ENCODE measurements at places on chromosomes 1 and 21. TPM values are rescaled to one million over a fixed set of nuclear protein-coding genes. Genes with fewer than 3 reads are reported as not detected.

DNA sequence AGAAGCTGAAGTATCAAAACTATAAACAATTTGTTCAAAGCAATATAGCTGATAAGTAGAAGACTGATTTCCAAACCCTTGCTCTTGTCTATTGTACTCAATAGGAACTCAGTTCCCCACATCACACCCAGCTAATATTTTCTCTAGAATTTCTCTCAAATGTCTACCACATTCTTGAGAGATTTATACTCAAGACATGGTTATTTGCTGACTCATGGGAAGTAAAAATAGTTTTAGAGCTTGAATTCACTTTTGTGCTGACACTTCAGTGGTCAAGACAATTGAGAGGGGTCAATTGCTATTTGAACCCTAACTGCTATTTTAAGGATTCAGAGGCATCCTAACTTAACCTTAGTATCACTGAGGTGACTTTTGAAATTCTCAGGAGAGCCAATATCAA, 99.0 kb downstream of the TNNI3K start:
- no peak for DNase-seq
- no peak overlapping the region for H3K4me3 ChIP-seq
- H3K27me3 ChIP-seq, result no peaks in the 10 kb centered on the region
- H3K4me1 ChIP-seq, result no peaks in the 10 kb centered on the region
- H3K27ac ChIP-seq, result no peak overlapping the region

GRCh38 chr1:10899490-10900250, 103.2 kb upstream of the CASZ1 start:
- H3K36me3 ChIP-seq, result no peaks in the 10 kb centered on the region
- H3K27me3 ChIP-seq, result no peaks in the 10 kb centered on the region
- no peak overlapping the region for H3K27ac ChIP-seq
- peaks cover 18% of the 10 kb centered on the region for H3K4me1 ChIP-seq

GRCh38 chr1:164576291-164577271, 17.6 kb downstream of the PBX1 start:
- peak overlapping the region; percentile 87 for H3K27ac ChIP-seq
- DNase-seq, result no peak
- peaks cover 41% of the 10 kb centered on the region for H3K4me1 ChIP-seq
- no peak overlapping the region for H3K4me3 ChIP-seq
- no peaks in the 10 kb centered on the region for H3K27me3 ChIP-seq
- no peaks in the 10 kb centered on the region for H3K36me3 ChIP-seq

DNA sequence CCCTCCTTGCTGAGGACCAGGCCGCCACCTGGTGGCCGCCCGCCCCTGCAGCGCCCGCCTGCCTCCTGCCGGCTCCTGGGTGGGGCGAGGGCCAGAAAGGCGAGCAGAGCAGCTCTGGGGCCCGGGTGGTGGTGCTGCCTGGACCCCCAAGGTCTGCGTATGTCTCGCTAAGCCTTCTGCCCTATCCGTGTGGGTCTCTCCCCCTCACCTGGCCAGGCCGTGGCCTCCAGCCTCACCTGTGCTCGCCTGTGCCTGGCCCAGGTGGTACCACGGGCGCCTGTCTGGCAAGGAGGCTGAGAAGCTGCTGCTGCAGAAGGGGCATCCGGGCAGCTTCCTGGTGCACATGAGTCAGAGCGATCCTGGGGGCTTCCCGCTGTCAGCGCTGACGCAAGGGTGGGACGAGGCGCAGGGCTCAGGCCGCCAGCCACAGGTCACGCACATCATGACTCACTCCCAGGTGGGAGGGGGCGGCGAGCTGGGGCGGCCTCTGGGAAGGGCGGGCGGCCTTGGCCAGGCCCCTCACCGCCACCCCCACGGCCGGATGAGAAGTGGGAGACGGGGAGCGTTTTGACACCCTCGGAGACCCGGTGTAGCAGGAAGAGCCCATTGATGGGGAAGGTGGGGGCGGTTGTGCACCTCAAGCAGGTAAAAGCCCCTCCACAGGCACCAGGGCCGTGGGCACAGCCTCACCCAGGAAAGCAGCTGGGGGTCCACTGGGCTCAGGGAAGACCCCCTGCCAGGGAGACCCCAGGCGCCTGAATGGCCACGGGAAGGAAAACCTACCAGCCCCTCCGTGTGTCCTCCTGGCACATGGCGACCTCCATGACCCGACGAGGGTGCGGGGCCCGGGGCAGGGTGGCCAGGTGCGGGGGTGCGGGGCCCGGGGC, 9.9 kb downstream of the RNF223 start:
- no peaks in the 10 kb centered on the region for H3K36me3 ChIP-seq
- H3K27me3 ChIP-seq, result peaks cover 20% of the 10 kb centered on the region
- no peak overlapping the region for H3K4me3 ChIP-seq
- H3K27ac ChIP-seq, result peak overlapping the region; percentile 68

DNA sequence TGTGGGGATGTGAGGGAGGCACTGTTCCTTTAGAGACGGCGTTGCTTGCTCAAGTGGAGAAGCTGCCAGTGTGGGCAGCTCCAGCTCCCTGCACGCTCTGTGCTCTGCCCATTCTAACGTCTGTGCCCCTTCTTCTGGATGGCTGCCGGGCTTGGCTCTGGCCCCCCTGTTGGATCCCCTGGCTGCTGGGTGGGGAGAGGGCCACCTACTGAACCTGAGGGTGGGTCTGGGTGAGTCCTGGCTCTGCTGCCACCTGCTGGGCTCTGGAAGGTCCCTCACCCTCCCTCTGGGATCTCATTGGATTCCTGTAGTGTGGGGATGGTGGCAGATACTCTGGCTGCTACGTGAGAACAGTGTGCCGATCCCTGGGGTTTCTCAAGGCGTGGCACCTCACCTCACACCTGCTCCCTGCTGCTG, 5.0 kb downstream of the PFKL start:
- H3K4me1 ChIP-seq, result peaks cover 39% of the 10 kb centered on the region
- no peaks in the 10 kb centered on the region for H3K36me3 ChIP-seq
- peak; percentile 82 for DNase-seq
- peak overlapping the region; percentile 85 for H3K27ac ChIP-seq
- no peak overlapping the region for H3K4me3 ChIP-seq

The LCE1B gene
- not detected for total RNA-seq

GRCh38 chr1:13888351-13888986, 188.5 kb downstream of the PRDM2 start:
- peak; percentile 58 for DNase-seq
- H3K27me3 ChIP-seq, result peaks cover 29% of the 10 kb centered on the region
- H3K36me3 ChIP-seq, result no peaks in the 10 kb centered on the region
- no peak overlapping the region for H3K4me3 ChIP-seq
- H3K27ac ChIP-seq, result peak overlapping the region; percentile 16

The ECM1 gene
- total RNA-seq, result 1.0 TPM

DNA sequence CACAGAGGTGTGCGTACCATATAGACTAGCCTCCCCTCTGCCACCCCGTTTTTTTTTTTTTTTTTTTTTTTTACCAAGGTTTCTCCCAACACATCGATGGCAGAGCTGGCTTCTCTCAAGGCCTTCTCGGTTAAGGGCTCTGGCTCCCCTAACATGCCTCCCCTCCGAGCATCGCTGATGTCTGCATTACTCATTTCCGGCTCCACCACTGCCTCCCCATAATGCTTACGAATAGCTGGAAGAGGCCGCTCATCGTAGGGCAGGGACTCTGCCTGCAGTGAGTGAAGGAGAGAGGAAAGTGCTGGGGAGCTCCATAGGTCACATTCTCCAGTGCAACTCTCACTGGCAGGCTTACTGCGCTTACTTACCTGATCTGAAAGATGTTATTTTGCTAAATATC, 20.6 kb downstream of the CEP104 start:
- H3K27me3 ChIP-seq, result no peaks in the 10 kb centered on the region
- H3K4me3 ChIP-seq, result no peak overlapping the region
- no peak overlapping the region for H3K27ac ChIP-seq
- H3K36me3 ChIP-seq, result peaks cover 5% of the 10 kb centered on the region
- no peaks in the 10 kb centered on the region for H3K4me1 ChIP-seq

- H3K4me1 ChIP-seq, result no peaks in the 10 kb centered on the region
- H3K27me3 ChIP-seq, result no peaks in the 10 kb centered on the region
- H3K4me3 ChIP-seq, result no peak overlapping the region
- no peak for DNase-seq
- H3K36me3 ChIP-seq, result no peaks in the 10 kb centered on the region
- peak overlapping the region; percentile 60 for H3K27ac ChIP-seq
Measured at GRCh38 chr21:39686646-39687468, 58.1 kb upstream of the IGSF5 start.

DNA sequence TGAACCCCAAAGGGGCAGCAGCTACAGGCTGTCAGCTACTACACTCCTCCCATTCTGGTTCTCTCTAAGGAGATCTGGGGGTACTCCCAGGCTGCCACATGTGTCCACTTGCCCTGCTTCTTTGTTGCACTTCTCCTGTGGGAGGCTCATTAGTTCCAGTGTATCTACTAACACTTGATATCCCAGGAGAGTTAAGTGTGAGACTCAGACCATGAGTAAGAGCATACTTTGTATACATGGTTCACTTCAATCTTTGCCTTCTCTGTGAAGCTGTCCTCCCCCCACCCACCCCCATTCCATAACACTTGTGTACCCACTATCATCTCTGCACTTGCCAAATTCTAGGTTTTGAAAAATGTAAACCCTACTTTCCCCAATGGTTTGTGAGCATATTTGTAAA, 34.9 kb upstream of the GADD45A start:
- no peaks in the 10 kb centered on the region for H3K36me3 ChIP-seq
- no peak overlapping the region for H3K27ac ChIP-seq
- no peak overlapping the region for H3K4me3 ChIP-seq
- no peaks in the 10 kb centered on the region for H3K27me3 ChIP-seq

DNA sequence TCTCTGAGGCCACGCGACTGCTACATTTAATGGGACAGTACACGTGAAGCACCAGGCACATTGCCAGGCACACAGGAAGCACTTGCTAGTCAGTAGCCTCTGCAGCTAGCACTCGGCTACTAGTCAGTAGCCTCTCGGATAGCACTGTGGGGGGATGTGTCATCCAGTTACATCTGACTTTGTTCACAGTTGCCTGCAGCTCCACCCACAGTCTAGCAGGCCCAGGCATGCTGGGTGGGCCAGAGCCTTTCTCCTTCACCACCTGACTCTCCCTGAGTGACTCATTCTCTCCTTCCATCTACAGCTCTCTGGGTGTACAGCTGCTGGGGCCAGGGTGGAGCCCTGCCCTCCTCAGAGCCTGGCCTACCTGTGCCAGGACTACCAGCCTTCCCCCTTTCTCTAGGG, 51.5 kb downstream of the PTPRF start:
- no peaks in the 10 kb centered on the region for H3K36me3 ChIP-seq
- H3K4me1 ChIP-seq, result peaks cover 14% of the 10 kb centered on the region
- no peaks in the 10 kb centered on the region for H3K27me3 ChIP-seq
- peak overlapping the region; percentile 92 for H3K27ac ChIP-seq

- H3K36me3 ChIP-seq, result no peaks in the 10 kb centered on the region
- peaks cover 56% of the 10 kb centered on the region for H3K4me1 ChIP-seq
- no peak for DNase-seq
Measured at GRCh38 chr1:87686671-87687070, 358.0 kb downstream of the LMO4 start.

DNA sequence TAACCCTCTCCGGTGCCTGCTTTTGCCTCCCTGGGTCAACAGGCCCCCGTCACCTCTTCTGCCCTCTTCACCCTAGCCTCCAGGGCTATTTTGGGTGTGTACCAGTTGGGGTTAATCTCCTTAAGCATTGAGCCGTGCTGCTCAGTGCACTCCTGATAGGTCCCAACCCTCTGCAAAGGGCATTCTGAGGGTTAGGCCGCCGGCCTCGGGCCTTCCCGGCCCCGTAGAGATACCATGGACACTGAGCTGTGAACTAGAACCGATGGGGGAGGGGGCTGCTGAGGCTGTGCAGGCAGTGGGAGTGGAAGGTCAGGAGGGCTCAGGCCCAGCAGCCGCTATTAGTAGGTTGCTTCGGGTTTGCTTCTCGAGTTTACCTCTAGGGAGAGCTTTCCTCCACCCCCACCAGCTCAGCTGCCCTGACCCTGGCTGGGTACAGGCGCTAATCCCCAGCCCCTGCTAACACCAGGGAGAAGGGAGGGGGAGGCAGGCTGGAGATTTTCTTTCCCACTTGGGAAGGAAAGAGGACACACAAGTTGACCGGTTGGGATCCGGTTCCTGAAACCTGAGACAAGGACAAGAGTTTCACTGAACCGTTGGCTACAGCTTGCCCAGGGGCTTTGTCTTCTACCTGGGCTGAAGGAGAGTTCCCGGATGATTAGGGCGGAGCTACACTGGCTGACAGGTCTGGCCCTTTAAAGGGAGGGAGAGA, 4.8 kb downstream of the LMOD1 start:
- H3K4me1 ChIP-seq, result no peaks in the 10 kb centered on the region
- DNase-seq, result no peak
- H3K27ac ChIP-seq, result peak overlapping the region; percentile 11
- H3K36me3 ChIP-seq, result no peaks in the 10 kb centered on the region

GRCh38 chr1:211606332-211606913, 27.5 kb upstream of the SLC30A1 start:
- H3K4me1 ChIP-seq, result peaks cover 27% of the 10 kb centered on the region
- DNase-seq, result no peak
- H3K27me3 ChIP-seq, result no peaks in the 10 kb centered on the region
- no peak overlapping the region for H3K4me3 ChIP-seq
- no peaks in the 10 kb centered on the region for H3K36me3 ChIP-seq

GRCh38 chr1:6805004-6805416, 19.8 kb downstream of the CAMTA1 start:
- H3K4me3 ChIP-seq, result no peak overlapping the region
- no peaks in the 10 kb centered on the region for H3K4me1 ChIP-seq
- H3K27ac ChIP-seq, result no peak overlapping the region

The PRKAA2 gene
- total RNA-seq, result 7.8 TPM

DNA sequence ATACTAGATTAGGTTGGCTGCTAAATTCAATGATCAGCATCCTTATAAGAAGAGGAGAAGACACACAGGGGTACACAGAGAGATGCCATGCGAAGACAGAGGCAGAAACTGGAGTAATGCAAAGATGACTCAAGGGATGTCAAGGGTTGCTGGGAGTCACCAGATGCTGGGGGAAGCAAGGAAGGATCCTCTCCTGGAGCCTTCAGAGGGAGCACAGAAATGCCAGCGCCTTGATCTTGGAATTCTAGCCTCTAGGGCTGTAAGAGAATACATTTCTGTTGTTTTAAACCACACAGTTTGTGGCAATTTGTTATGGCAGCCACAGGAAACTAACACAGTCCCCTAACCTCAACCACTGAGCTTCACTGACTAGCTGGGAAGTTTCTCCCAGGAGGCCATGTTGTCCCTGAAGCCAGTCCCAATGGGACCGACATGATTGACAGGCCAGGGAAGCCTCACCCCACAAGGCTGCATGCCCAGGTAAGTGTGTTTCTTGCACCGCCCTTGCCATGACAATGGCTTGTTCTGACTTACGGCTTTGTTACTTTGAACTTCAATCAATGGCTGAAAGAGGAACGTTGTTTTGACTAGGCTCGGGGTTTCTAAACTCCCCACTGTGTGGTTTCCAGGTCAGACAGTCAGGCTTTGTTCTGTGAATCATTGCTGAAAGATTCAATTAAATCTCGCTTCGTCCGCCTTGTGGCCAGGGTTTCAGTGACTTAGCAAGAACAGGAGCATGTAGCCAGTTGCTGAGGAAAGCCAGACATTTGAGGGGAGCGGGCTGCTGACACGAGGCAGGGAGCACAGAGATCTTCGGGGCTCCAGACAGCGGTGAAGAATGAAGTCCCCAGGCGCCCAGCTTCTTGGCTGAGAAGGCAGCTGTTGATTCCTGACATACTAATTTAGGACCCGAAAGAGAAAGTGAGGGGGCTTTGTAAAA, 62.3 kb downstream of the RUNX1 start:
- no peaks in the 10 kb centered on the region for H3K36me3 ChIP-seq
- DNase-seq, result peak; percentile 26
- H3K27ac ChIP-seq, result no peak overlapping the region
- no peak overlapping the region for H3K4me3 ChIP-seq

Measured in hepatocyte (in vitro differentiated cells).